ENCODE measurements at places on chromosomes 5 and 9.

DNA sequence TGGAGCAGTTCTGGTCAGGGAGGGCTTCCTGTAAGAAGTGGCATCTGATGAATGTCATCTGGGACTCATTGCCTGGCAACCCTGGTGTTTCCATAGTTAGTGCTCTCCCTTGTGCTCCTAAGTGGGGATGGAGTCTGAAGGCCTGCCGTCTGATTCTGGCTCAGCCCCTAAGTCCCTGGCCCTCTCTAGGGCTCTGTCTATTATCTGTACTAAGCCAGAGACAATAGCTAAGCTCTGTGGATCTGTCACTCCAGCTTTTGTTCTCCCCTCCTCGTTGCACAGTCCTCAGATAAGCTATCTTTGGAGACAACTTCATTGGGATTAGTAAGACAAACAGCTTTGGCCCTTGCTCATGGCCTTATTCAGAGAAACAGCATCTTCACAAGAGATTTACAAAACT is 30.6 kb upstream of the TTC1 start:
- no peak for DNase-seq

GRCh38 chr9:36780186-36780585 is 207.5 kb downstream of the MELK start:
- no peak for DNase-seq

- no peak for DNase-seq
Measured at GRCh38 chr9:114856942-114857315, 51.1 kb upstream of the TNFSF15 start.

GRCh38 chr9:137294681-137295237 is 7.3 kb downstream of the NRARP start:
- no peak for DNase-seq

- no peak for DNase-seq
Measured at GRCh38 chr5:42919600-42919999, 107.9 kb upstream of the SELENOP start.

GRCh38 chr9:72315510-72316311 is 49.3 kb downstream of the ZFAND5 start:
- DNase-seq: peak; percentile 53

DNA sequence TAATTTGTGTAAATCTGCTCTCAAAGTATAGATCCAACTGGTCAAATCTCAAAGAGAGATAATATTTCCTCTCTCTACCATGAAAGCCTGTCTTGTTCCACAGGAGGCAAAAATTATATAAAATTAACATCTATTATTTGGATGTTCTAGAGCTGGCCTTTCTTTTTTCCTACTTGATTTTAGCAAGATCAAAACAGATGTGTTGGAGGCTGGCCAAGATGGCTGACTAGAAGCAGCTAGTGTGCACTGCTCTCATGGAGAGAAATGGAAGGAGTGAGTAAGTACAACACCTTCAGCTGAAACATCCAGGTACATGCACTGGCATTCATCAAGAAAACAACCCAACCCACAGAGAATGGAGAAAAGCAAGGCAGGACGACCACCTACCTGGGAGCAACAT is 298.6 kb upstream of the SLC24A2 start:
- DNase-seq: no peak

DNA sequence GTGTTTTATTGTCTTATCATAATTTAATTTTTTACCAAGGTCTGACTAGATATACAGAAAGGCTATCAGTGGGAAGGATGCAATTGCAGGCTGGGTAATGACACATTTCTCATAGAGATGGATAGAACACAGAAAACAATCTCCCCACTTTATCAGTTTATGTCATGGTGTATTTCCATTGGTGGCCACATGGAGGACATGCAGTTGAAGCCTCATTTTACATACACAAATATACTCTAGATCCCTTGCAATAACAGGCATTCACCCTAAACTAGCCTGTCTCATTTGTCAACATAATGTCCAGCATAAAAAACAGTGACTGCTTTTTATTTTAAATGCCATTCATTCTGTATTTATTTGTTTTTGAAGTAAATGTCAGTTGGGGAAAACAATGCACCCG is 526.3 kb downstream of the GABRG2 start:
- no peak for DNase-seq

- peak; percentile 44 for DNase-seq
Measured at GRCh38 chr9:76987594-76988200, 31.8 kb upstream of the FOXB2 start.

- DNase-seq: no peak
Measured at GRCh38 chr5:138601444-138601843, 26.2 kb upstream of the HSPA9 start.

DNA sequence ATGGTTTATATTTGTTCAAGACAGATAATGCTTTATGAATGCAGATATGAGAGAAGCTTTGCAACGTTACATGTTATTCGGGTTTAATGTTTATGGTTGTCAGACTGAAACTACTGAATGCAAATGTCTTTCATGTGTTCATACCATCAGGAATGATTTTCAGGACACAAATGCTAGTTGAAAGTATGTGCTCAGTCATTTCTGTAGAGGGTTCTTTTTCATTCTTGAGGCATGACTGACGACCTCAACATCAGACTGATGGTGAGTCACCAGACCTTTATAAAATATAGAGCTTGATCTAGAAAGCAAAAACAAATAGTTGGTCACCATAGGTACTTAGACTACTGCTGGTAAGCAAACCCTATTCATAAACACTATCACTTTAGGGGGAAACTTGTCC is 287.3 kb upstream of the NUDT12 start:
- no peak for DNase-seq

DNA sequence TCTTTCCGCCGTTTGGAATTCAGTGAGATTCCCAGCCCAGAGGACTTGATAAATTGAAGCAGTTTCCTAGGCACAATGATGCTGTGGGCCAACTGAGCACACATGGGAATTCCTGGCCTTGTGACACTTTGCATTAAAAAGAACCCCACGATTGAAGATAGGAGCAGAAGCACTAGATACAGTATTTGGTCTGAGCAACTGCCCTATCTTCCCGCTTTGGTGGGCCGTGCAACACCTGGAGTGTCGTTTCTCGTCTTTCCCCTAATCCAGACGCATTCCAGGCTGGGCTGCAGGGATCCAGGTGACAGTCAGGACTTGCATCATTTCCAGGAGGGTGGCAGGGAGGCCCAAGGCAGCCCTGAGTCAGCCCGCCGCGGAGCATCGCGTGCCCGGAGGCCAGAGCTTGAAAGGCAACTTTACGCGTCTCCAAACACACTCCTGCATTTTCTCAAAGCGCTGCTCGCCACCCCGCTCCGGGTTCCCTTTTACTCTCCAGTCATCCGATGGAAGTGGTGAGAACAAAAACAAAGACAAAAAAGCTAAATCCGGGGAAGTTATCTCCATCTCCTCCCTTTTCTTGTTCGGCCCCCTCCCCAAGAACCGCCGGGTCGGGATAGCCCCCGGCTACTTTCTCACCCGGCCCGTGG is 753 bp upstream of the STC2 start:
- no peak for DNase-seq

DNA sequence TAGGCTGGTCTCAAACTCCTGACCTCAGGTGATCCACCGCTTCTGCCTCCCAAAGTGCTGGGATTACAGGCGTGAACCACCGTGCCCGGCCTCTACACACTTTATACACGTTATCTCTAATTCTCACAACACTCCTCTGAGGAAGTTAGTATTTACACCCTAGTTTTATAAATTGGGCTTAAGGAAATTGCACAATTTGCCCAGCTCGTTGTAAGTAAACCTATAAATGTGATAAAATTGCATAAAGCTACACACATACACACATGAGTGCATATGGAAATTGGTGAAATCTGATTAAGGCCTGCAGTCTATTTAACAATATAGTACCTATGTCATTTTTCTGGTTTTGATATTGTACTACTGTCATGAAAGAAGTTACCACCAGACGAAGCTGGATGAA is 4.4 kb upstream of the SLC4A9 start:
- DNase-seq: no peak

- no peak for DNase-seq
Measured at GRCh38 chr5:39076757-39077728, 2.8 kb upstream of the RICTOR start.

DNA sequence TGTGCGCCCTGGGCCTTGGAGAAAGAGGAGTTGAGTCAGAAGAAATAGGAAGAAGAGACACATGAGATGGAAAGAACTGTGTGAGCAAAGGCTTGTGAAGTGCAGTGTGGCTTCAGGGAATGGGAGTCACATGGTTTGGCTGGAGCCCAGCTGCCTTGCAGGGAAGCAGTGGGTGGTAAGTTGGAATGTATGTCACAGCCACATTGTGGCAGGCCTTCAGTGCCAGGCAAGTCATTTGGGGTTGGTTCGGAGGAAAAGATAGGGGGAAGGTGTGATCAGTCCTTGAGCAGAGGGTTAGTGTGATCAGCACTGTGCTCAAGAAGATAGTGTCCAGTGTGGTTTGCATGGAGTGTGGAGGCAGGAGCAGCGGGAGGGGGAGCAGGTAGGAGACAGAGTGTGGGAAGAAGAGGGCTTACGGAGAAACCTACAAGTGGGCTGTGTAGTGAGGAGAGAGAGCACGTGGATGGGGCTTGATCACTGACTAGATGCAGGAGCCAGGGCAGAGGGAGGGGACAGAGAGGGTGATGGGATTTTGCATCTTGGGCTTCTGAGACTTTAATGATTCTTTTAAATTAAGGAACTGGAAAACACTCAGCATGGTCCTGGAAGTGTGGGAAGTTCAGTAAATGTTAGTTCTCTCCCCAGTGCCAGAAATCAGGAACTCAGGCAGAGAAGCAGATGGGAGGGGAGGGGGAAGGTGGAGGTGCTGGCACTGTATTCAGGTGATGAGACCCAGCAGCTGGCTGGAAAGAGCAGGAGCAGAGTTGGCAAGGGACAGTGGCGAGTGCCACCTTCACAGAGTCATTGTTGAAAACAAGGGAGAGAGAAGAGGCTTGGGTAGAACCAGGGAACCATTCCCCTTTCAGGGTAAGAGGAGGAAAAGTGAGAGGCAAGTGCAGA is 46.6 kb downstream of the ARHGAP26 start:
- DNase-seq: no peak

GRCh38 chr5:15993919-15994318 is 185.7 kb downstream of the MARCHF11 start:
- DNase-seq: no peak

GRCh38 chr5:101687349-101687985 is 608.6 kb downstream of the SLCO4C1 start:
- DNase-seq: no peak

DNA sequence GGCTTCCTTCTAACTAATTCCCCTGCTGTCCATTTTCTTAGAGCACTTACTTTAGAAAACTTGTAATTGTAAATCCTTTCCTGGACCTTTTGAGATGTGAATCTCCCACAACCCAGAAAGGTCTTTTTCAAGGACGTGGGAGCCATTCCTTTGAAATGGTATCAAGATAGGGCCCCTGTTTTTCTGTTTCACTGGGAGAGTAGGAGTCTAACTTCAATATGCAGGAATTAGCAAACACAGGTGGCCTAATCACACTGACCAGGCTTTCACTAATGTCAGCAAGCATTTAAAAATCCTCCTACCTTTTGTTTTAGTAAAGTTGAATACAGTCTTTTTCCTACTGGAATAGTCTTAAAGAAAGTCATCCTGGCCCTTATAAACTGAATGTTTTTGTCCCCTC is 558.3 kb downstream of the PTPRD start:
- no peak for DNase-seq

GRCh38 chr5:80191397-80191796 is 64.5 kb downstream of the SERINC5 start:
- no peak for DNase-seq

DNA sequence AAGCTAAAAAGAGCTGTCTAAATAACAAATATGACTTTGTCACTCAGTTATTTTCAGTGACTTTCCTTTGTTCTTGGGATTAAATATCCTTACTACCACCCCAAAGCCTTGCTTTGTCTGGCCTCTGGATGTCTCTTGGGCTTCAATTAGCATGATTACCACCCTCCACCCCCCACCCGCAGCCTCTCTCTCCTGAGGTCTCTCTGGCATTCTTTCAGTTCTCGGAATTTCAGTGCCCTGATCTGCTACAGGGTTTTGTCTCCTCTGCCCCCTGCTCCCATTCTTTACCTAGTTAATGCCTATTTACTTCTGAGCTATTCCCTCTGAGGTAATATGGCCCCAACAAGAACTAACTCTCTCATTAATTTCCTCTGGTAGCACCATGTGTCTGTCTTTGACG is 376.4 kb downstream of the DEPDC1B start:
- no peak for DNase-seq

DNA sequence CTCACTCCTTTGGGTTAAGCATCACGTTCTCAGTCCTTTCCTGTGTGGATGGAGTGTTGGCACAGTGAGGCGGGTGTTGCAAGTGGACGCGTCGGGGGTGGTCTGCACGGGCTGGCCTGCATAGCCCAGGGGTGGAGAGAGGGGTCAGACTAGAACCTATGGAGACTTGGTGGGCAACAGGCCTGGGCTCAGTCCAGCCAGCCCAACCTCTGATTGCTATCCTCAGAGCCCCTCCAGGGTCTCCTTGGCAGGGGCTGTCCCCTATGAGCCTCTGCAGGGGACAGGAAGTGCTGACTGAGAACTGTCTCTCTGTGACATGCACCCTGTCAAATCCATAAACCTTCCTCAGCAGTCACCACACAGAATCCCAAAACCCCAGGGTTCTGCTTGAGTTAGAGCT is 2.3 kb downstream of the DCANP1 start:
- no peak for DNase-seq

DNA sequence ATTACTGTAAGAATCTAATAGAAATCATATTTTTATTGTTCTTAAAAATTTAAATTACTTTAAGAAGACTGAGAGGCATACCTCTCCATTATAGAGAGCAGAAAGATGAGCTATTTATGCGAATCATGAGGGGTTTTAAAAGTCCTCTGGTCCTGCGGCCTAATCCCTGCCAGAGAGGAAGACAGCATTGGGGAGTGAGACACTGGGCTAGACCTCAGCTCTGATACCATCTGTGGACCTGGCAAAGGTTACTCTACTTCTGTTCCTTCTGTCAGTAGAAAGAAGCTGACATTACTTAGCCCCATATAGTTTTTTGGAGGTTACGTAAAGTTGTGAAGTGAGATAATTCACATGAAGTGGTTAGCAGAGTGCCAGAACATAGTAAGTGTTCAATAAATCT is 103.6 kb downstream of the CCDC192 start:
- DNase-seq: no peak

DNA sequence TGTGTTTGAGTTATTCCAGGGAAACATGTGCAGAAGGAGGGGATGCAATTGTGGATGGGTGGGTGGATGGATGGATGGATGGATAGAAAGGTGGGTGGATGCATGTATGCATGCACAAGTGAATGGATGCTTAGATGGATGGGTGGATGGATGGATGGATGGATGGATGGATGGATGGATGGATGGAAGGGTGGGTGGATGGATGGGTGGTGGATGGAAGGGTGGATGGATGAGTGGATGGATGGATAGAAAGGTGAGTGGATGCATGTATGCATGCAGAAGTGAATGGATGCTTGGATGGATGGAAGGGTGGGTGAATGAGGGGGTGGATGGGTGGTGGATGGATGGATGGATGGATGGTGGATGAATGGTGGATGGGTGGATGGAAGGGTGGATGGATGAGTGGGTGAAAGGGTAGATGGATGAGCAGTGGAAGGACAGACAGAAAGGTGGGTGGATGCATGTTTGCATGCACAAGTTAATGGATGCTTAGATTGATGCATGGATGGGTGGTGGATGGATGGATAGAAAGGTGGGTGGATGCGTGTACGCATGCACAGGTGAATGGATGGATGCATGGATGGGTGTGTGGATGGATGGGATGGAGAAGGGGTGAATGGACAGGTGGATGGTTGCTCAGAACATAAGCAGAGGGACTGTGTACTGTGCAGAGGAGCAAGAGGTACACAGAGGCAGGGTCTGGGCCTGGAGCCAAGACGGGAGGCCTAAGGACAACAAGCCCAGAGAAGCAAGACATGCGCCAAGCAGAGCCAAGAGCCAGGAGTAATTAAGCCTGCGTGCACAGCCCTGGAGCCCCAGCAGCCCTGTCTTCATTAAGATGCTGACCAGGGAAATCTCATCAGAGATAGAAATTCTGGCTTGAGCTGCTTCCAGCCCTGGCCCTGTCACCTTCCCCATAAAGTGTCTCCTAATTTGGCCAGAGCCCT is 84.6 kb upstream of the PPP1R26 start:
- no peak for DNase-seq

Data from NCI-H1092 (cell line).